ENCODE measurements at places on chromosomes 2 and 18.

DNA sequence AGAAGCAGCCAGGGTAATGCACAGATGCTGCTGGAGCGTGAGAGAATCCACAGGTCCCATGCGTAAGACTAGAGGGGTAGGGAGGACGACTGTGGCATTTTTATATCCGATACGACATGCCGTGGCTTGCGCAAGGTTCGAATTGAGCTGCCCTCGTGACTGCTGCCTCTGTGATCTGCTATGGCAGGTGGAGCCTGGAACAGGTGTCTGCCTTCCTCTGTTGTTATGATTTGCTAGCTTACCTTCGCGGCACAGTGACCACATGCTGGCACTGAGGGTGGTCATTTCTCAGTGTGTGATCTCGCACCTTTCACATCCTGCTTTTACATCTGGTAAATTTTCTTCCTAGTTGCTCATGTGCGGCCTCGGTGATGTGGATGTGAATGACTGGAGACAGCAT lies 240.2 kb downstream of the ALPK2 start:
- DNase-seq = no peak

- DNase-seq = no peak
Measured at GRCh38 chr2:230000118-230000841, 68.4 kb downstream of the SLC16A14 start.

DNA sequence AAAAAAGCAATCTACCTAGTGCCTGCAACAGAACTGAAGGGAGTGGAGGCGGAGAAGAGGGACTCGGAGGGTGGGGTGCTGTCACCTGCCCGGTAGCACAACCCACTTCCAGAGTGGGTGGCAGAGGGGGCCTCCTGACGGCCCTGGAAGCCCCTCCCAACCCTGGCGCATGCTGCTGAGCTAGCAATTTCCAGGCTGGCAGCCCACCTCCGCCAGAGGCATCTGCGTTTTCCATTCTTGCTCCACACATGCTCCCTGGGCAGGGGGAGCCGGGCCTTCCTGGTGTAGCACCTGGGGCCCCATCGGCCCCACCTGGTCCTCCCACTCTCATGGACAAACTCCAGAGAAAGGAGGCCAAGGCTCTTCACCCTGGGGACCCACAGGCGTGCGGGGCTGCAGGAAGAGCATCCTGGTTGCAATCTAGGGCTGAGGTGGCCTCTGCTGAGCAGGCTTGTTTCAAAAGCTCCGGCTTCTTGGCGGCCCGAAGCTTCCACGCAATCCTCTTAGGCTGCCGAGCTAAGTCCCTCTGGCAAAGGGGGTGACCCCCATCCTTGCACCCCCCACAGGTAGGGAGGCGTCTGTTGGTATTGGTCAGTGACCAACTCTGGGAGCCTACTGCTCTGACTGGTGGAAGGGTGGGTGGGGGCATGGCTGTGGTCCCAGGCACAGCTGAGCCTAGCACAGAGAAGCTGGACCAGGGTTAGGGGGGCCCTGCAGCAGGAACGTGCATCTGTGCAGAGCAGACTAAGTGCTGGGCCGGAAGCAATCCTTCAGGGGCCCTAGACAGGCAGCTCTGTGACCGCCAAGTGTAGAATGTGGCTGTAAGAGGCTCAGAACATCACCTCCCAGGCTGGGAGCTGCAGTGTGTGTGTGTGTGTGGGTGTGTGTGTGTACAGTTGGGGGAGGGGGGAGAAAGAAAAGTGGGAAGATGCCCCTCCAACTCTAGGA lies 2.6 kb downstream of the HS6ST1 start:
- no peak for DNase-seq

- peak; percentile 94 for DNase-seq
Measured at GRCh38 chr2:187541086-187542085, 12.8 kb downstream of the TFPI start.

- no peak for DNase-seq
Measured at GRCh38 chr18:73691118-73691517, 456.5 kb downstream of the FBXO15 start.

GRCh38 chr2:1672738-1673137 lies 71.6 kb downstream of the PXDN start:
- DNase-seq = no peak

DNA sequence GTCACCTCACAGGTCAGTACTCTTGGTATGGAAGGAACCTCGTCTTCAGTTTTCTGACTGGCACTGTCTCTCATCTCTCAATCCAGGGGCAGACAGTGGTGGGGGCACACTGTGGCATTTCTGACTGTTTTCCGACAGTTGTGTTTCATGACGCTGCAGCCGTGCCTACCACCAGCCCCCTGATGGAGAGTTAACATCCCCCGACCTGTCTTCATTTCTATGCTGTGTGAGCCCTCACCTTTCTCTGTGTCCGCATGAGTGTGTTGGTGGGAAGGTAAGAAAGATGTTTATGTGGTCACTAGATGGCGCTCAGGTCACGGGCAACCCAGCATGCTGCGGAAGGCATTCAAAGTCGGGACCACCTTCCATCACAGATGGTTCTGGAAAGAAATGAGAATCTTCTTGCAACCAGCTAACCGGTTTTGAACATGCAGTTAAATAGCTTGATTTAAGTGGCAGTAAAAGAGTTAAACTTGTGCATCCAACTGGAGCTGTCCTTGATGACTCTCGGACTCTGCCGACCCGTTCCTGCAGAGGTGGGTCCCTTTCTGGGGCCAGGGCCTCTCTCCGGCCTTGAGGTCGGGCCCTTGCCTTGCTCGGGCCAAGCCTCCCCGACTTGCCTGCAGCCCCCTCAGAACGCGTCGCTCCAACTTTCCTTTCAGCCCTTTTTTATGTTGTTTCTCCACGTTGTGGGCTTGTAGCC lies 92.4 kb downstream of the DYSF start:
- no peak for DNase-seq

GRCh38 chr18:24799720-24800119 lies 339.3 kb downstream of the HRH4 start:
- no peak for DNase-seq

- no peak for DNase-seq
Measured at GRCh38 chr18:9751371-9752031, 43.4 kb downstream of the RAB31 start.

GRCh38 chr2:177585234-177585863 lies 192.8 kb downstream of the AGPS start:
- DNase-seq = no peak

DNA sequence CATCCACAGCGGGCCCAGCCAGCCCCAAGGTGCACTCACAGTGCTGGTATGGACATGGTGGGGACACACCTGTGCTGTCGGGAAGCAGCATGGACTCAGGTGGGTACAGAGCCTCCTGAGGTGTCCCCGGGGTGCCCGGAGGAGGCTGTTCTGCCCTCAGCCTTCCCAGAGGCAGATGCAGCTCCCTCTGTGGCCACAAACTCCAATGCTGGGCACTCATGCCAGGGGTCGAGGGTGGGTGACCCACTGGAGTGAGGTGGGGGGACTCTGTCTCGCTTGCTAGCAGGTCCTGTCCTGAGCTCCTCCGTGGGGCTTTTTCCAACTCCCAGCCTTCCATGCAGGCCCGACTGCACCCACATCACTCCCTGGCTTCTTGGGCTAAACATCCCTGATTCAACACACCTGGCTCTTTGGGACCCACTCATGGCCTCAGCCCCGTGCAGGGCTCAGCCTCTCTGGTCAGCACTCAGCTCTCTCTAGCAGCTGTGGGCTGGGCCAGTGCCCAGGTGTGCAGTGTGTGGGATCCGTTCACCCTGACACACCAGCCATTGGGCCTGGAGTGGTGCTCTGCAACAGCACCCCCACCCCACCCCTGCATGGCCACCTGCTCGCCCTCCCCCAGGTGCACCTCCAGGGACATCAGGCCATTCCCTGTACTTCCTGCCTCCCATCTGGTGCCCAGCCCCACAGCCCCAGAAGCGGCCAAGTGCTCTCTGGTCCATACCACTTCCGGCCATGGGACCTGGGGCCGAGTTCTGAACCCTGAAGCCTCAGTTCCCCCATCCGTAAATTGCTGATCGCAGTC lies 16.0 kb downstream of the RAMP1 start:
- DNase-seq = no peak

GRCh38 chr18:47334966-47335365 lies 83.5 kb upstream of the SKOR2 start:
- no peak for DNase-seq

DNA sequence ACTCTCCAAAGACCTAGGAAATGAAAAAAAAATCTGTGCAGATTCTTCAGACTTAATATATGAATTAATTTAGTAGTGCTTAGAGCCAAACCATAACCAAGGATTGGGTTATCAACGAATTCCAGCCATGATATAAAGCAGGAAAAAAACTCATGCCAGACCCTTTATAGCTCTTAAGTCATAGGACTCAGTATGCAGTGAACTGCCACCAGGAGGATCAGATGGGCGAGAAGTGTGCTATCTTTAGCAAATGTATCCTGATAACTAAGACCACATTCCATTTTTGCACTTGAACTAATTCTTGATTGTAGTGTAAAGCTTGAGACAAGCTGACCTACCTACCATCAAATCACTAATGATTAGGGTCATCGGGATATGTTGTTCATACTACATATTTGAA lies 178.1 kb downstream of the IKZF2 start:
- DNase-seq = no peak

DNA sequence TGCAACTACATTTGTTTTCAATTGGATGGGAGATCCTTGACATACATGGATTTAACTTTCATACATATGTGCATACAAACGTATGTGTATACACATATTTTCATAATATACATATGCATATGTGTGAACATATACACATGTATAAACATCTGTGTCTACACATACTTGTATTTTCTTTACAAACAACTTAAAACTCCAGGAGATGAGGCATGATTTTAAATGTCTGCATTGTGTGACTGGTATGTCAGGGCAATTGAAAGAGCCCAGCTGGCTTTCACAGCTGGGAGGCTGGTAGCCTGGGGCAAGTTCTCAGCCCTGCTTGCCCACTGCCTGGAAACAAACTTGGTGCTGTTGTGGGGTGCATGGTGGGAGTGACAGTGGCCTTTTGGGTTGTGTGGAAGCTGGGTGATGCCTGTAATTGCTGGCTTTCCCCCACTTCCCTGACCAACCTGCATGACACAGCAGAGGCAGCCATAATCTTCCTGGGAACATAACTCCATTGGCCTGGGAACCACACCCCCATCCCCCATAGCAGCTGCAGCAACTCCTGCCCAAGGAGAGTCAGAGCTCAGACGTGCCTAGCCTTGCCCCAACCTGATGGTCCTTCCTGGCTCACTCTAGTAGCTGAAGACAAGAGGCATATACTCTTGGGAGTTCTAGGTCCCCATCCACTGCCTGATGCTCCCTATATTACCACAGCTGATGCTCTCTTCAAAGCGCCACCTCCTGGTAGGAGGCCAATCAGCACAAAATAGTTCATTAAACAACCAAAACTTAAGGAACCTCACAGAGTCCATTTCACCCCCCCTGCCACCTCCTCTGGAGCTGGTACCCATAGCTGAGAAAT lies 158.3 kb downstream of the CERS6 start:
- DNase-seq = no peak

GRCh38 chr2:102025016-102025501 lies 33.3 kb downstream of the IL1R2 start:
- no peak for DNase-seq

GRCh38 chr2:104444392-104444791 lies 409.5 kb upstream of the POU3F3 start:
- no peak for DNase-seq

DNA sequence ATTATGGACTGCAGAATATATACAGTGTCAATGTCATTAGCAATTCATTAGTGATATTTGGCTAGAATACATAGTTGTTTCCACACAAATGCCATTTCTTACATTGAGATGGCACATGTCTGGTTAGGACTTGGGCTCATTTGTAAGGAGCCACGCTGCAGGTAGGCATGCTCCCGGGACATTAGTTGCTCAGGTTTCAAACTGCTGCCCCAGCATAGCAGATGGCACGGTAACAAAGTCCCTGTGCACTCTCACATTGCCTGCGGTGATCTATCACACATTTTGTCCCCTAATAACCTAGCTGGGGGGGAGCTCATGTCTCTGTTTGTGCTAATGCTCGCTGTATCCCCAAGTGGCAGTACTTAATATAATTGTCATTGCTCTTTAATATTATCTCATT lies 185.1 kb downstream of the NEDD4L start:
- DNase-seq = no peak

DNA sequence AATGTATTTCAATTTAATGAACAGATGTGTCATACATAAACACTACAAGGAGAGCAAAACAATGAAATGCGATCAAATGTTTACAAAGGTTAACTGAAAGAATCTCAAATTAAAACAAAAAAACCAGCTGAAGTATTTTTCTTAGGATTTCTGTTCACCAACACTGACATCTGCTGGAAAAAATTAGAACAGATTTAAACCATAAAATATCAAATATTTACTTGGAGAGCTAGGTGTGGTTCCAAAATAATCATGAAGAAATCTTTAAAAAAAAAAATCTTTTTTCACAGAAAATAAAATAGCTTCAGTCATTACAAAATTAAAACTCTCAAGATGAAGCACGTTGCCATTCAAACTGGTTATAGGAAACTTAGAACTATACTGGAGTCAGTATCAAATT lies 13.8 kb downstream of the MMADHC start:
- no peak for DNase-seq

GRCh38 chr2:45172760-45173392 lies 163.6 kb upstream of the SIX2 start:
- DNase-seq = no peak

GRCh38 chr18:33264566-33264965 lies 176.0 kb downstream of the CCDC178 start:
- DNase-seq = no peak

DNA sequence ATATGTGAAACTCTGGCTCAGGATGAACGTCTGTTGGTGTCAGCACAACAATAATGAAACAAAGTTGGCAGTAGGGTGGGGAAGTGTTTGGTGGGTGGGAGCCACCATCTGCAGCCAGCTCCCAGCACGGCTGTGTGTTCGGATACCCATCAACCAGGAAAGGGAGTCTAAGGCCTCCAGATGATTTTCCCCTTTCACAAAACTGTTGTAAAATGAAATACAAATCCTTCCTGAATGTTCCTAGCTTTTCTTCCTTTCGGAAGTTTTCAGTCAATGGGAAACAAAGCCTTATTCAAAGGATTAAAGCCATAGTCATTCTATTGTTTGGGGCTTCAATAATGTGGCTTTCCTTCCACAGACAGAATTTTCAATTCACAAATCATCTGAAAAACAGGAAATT lies 14.5 kb upstream of the DARS1 start:
- DNase-seq = no peak

- DNase-seq = no peak
Measured at GRCh38 chr2:240166191-240166590, 25.7 kb upstream of the OTOS start.

DNA sequence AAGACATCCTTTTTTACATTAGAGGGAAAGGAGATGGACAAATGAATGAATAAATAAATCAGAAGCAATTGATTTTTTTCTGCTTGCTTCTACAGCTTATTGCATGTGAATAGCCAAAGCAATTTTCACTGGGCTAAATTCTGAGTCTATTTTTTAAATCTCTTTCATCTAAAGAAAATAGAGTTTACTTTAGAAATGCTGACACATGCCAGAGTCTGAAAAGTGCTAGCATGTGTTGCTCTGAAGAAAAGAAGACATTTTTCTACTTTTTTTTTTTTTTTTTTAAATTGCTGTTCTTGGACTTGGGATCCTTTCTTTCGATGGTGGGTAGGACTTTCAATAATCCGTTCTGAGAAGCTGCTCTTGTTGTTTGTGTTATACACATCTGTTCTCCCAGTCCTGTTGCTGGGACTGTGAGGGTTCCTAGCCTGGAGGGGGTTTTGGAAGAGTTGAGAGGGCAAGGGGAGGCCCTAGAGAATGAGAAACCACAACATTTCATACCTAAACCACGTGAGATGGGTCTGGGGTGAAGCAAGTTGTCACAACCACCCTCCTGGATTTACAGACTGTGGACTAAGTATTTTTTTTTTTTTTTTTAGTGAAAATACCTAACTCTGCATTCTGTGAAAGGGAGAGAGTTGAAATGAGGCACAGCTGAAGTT lies 193.5 kb downstream of the PRKCE start:
- DNase-seq = no peak
